ENCODE measurements at places on chromosomes 7 and 10.
A peak's percentile ranks its signal among the peaks of the same experiment; 100 is the strongest.

DNA sequence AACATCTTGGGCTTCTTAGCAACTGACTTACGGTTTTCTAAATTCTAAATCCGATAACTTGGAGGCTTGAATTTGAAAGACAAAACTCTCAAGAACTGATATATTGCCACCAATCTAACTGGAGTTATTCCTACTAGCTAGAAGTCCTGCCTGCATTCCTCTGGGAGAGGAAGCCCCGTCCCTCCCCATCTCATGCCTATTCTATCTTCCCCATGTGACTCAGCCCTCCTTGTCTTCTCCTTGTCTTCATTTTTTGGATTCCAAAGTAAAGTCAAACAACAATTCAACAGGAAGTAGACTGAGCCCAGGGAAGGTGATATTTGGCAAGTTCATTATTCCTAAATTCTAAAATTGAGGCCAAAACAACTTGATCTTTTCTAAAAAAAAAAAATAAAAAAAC, 587.7 kb downstream of the KCNMA1 start:
- DNase-seq, result no peak

DNA sequence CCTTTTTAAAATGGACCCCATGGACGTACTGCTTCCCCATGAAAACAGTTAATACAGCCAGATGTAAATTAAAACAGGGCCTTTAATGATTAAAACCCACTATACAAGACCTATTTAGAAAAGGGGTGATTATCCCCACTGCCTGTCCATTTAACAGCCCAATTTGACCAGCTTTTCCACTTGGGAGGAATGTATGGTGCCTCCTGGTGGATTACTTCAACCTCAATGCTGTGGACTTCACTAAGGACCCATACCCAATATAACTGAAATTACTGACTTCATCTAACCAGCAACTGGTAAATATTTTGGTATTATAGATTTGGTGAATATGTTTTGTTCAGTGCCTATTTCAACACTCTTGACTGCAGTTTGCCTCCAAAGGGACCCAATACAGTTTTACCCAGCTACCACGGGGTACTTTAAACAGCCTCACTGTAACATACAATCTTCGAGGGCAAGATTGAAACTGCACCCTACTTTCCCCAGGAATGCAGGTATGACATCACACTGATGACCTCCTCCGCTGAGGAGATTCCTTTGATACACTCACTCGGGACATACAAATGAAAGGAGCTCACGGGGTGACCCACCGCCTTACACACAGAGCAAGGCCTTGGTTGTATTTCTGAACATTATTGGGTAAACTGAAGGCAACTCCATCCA, 192.8 kb downstream of the DNAJC1 start:
- DNase-seq, result no peak

GRCh38 chr10:90856964-90857634, 740 bp downstream of the HTR7 start:
- no peak for DNase-seq

GRCh38 chr7:13990319-13990983, 985 bp upstream of the ETV1 start:
- peak; percentile 86 for DNase-seq

GRCh38 chr10:114928818-114929217, 9.2 kb upstream of the TRUB1 start:
- no peak for DNase-seq

GRCh38 chr10:96416643-96417042, 57.8 kb upstream of the OPALIN start:
- no peak for DNase-seq

Data from NCI-H2029 (cell line).